ENCODE measurements at places on chromosomes 13 and 19.

DNA sequence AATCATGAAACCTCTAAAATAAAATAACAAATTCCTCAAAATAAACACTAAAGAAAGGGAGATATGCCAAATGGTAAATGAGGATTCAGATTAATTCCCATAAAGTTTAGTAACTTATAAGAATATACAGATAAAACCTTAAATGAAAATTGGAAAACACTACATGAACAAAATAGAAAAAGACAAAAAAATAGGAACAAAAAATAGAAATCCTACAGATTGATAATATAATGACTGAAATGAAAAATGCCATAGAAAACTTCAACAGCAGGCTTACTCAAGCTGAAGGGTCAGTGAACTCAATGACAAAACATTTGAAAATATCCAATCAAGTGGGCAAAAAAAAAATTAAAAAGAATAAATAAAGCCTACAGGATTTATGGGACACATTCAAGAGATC lies 1784.8 kb downstream of the PCDH9 start:
- no peak for DNase-seq

DNA sequence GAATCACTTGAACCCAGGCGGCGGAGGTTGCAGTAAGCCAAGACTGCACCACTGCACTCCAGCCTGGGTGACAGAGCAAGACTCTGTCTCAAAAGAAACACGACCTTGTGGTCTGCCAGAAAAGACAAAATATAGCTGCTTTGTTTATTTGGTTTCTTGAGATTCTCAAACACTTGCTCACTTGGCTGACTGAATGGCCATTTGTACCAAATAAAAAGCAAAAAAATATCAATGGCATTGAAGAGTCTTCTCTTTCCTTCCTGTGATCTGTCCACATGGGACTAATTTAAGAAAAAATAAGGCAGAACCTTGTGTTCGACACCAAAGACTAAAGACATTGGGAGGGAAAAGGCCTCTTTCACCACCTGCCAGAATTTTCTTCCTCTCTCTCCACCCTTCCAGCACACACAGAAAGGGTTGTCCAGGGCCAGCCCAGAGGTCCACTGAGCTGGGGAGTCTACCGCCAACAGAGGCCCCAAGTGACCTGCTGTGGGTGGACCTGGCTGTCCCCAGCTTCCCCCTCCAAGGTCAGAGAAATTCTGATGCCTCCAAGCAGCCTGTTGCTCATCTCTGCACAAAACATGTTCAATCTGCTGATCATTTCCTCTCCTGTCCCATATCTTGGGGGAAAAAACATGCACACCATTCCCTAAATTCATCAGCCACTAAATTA lies 5.9 kb downstream of the BRME1 start:
- DNase-seq = no peak

DNA sequence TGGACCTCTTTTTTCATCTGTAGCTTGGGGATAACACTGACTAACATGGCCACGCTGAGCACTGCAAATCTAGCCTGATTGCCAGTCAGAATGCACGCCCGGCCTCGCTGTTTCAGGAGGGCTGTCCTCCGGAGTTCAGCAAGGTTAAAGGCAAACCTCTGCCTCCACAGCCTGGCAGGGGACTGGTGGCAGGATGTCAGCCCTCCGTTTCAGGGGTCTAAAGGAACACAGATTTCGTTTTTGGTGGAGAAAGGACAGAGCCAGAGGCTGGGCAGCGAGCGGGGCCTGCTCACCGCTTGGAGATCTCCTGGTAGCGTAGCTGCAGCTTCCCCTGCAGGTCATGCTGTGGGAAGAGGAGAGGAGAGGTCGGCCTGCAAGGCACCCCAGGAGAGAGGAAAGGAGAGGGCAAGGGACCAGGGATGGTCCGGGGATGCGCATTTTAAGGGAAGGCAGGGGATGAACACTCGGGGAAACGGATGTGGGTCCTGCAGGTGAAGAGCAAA lies 560 bp downstream of the NDUFA7 start:
- no peak for DNase-seq

GRCh38 chr19:34217952-34218817 lies 36.2 kb upstream of the GARRE1 start:
- peak; percentile 36 for DNase-seq

DNA sequence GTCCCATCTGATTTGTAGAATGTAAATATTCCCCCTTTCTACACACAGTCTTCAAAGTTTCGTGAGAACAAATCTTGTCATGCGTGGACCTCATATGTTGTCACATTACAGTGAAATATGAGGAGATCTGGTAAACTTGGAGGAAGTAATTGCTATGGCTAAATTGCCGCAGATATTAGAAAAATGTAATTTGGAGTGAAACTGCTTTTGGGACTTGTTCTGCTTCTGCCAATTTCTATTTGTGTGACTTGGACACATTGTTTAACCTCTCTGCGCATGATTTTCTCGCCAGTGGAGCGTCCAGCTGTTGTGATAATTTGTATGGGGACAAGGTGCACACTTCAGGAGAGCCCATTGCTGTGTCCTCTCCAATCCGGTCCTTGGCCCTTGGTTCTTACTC lies 693.1 kb upstream of the SLC10A2 start:
- no peak for DNase-seq

- no peak for DNase-seq
These were observed 36.1 kb downstream of the MTUS2 start for GRCh38 chr13:28856287-28856686.

DNA sequence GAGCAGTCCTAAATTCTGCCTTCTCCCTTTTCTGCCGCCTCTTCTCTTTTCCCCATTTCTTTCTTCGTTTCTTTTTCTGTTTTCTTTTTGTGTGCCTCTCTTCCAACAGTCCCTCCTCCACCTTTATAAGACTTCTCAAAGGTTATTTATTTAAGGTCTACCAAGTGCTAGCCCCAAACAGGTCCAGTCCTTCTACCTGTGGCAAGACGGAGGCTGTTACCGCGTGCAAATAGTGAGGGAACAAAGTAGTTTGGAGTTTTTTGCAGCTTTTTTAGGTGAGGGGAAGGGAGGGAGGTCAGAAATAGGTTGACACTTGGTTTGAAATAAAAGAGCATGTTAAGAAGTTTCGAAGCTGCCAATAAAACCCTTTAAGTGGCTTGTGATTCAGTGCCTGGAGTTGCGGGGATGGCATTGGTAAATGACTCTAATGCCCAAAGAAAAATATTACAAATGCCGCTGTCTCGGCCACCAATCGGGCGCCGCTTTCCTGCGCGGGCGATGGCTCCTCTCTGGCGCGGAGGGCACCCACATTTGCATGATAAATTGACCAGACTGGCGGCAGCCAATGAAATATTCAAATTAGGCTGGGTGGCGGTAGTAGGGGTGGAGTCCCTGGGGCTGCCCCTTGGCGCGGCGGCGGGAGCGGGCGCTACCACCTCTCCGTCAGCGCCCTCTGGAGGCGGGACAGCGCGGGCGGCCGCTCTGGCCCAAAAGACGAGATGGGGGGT lies 7.5 kb upstream of the TSHZ3 start:
- DNase-seq = no peak

DNA sequence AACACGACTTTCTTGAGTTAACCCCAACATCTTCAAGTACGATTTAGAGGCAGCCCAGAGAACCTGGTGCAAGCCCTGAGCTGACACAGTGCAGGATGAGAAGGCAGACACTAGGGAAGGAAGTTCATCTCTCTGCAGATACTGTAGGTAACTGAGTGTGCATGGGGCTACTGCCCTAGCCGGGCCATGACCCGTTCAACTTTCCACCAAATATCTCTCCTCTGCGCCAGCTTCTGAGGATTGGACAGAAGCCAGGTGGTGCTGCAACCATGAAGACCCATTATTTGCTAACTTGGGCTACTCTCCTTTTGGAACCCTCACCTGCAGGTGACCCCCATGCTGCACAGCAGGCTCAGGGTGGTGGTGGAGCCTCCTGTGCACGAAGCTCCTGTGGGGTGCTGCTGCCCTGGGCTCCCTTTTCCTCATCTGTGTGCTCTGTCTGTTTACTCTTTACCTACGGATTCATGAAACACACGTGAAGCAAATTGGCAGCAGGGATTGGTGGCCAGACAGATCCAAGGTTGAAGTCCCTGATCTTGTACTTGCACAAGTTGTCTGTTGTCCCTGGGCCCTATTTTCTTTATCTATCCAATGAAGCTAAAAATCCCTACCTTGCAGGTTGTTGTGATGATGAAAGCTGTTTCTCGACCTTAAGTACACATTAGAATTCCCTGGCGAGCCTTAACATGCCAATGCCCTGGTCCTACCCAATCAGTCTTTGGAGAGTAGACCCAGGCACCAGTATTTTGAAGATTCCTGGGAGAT lies 227.8 kb downstream of the LACC1 start:
- DNase-seq = no peak

DNA sequence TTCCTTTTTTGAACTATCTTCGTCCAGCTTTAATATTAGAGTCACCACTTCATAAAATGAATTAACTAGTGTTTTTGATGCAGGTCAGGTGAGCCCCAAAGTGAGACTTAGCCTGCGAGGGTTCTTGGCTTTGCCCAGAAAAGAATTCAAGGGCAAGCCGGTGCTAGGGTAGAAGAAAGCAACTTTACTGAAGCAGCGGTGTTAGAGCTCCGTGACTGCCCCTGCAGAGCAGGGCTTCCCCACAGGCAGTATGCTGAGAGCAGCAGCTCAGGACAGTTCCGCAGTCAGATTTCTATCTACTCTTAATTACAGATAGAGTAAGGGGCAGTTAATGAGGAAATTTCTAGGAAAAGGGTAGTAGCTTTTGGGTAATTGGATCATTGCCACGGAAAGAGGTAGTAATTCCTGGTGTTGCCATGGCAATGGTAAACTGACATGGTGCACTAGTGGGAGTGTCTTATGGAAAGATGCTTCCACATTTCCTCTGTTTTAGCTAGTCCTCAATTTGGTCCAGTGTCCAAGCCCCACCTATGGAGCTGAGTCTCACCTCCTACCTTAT lies 432.2 kb upstream of the ZNF507 start:
- DNase-seq = no peak

DNA sequence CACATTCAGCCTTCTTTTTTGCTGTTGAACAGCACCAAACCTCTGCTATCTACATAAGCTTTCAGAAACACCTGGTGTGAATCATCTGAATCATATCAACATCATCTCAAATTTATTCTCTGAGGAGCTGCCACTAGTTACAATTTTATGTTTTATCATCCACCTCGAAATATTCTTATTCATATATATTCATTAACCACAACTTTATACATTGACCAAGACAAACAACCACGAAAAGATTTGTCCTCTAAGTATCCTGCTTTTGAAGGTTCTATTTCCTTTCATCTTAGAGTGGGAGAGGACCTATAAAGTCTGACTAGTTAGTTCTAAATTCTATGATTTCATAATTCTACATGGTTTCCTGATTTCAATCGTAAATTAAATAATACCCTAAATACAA lies 18.9 kb downstream of the ESD start:
- DNase-seq = no peak

- no peak for DNase-seq
These were observed 38.7 kb downstream of the SIAH3 start for GRCh38 chr13:45812695-45813372.

GRCh38 chr13:100536643-100537180 lies 51.9 kb downstream of the GGACT start:
- DNase-seq = no peak

GRCh38 chr13:31204592-31204991 lies 4.8 kb downstream of the B3GLCT start:
- DNase-seq = no peak

GRCh38 chr19:7917267-7918061 lies 2.7 kb upstream of the SNAPC2 start:
- DNase-seq = no peak

DNA sequence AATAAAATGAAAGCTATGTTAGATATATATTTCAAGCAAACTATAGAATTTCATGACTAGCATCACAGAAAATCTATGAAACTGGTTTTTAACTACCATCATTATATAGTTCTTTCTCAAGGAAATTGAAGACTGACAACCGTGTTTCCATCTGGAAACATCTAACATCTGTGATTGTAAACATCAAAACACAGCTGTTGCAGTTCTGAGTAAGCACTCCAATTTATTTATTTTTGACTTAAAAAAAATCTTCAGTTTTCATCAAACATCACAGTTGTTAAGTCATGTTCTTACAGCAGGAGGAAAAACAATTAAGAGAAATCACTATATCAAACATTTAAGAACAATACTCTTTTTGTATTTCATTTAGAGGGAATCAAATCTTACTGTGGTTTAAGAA lies 1653.0 kb upstream of the MIR17HG start:
- DNase-seq = no peak

GRCh38 chr13:104597546-104598180 lies 1531.4 kb upstream of the SLC10A2 start:
- DNase-seq = no peak

DNA sequence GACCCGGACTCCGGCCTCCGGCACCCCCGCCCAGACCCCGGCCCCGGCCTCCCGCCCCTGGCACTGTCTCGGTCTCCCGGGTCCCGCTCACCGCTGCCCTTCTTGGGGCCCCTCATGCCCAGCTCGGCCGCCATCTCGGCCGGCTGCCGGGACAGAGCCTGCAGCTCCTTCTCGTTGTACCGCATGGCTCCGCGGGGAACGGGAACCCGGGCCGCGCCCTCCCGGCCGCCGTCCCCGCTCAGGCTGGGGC lies 140 bp downstream of the PLEKHJ1 start:
- DNase-seq = no peak

DNA sequence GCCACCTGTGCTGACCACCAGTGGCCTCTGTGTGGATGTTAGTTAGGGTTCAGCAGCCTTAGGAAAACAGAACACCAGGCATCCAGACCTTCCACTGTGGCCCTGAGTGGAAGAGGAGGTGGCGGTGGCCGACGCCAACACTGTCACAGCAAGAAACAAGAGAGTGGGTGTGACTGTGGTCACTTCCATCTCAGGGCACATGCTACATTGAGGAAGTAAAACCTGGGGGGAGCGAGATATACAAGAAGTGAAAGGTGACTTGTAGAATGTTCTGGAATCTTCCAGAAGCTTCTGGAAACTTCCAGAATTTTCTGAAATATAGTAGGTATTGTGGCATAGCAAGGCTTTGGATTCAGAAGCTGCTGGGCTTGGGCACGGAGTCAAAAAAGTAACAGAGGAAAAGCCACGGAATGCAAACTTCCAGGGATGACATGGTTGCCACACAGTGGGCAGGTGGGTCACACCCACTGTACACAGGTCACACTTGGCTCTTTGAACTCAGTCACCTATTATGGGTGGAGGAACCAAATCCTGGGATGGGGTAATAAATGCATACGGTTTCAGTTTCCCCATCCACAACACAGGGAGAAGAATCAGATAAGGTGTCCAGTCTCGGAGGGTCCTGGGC lies 24.3 kb downstream of the GNG7 start:
- no peak for DNase-seq

- DNase-seq = no peak
These were observed 7.7 kb upstream of the CDADC1 start for GRCh38 chr13:49240017-49240416.

DNA sequence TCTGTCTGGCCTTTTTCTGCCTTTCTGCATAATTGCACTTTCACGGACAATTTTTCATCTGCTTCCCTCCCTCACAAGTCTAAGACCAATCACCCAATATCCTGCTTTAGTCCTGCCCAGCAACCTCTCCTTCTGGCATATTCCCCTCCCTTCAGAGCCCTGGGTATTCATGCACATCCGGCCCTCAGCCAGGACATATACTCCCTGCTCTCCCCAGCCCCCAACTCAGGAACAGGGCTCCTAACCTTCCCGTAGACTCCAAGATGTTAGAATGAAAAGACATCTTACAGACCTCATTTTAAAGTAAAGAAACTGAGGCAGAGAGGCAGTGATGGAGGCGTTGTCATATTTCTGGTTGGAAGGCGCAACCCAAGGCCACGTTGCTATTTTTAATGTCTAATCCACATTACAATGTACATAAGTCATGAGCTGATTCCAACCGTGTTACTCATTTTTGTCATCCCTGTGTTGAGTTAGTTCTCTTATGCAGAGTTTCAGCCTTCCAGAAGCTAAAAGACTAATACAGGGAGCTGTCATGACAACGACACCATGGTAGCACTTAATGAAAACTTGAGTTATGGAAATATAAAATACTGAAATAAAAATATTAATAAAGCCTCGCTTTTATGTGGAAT lies 209.2 kb downstream of the TSHZ3 start:
- DNase-seq = no peak
